ENCODE measurements at places on chromosomes 13 and 19.

GRCh38 chr19:12841094-12841493, 2.8 kb downstream of the MAST1 start:
- DNase-seq: no peak

- no peak for DNase-seq
Observed at GRCh38 chr13:103762523-103762922, 696.3 kb upstream of the SLC10A2 start.

DNA sequence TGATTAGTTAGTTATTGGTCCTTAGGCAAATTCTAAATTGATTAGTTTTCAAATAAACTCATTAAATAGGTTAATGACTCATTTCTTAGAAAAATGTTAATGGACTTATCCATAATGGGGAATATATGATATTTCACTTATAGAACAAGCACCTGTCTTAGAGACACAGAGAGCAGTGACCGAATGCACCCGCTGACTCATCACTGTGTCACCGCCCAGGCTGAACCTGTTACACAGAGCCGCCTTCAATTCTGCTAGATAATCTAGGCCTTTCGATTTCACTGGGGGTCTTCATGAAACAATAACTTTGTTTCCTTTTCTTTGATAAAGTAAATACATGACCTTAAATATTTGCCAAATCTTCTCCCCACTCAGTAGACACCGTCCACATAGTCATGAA, 13.1 kb downstream of the IRS2 start:
- DNase-seq: no peak

- DNase-seq: peak; percentile 68
Observed at GRCh38 chr13:50401049-50401505, 385.8 kb downstream of the KCNRG start.

DNA sequence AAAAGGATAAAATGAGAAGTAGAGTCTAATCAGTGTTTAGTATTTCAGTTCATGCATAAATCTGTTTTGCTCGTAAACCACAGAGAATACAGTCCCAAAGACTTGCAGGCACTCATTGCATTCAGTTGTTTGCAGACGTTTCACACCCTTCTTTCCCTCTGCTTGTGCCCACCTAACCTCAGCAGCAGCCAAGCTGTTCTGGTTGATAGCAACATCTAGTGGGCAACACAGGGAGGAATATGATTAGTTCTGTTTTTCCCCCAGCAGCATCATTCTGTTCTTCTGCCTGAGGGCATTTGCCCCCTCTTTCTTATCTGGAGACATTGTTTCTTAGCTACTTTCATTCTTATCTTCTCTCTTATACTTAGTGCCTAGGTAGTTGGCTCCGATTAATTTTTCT, 135.6 kb downstream of the PAN3 start:
- no peak for DNase-seq

- DNase-seq: no peak
Observed at GRCh38 chr13:48615049-48615448, 38.7 kb upstream of the CYSLTR2 start.

DNA sequence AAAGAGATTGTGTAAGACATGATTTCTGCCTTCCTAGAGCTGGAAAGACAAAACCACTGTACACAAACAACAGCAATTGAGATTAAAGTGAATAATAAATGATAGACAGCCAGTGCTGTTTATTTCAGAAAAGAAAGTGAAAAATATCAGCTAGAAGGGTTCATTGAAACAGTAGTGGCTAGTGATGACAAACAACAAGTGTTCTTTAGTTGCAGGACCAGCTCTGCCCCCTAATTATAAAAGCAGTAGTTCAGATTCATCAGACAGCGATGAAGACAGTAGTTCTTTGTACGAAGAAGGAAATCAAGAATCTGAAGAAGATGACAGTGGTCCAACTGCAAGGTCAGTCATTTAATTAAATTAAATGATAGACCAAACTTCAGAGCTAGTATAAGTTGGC, 14.8 kb downstream of the GPALPP1 start:
- no peak for DNase-seq

DNA sequence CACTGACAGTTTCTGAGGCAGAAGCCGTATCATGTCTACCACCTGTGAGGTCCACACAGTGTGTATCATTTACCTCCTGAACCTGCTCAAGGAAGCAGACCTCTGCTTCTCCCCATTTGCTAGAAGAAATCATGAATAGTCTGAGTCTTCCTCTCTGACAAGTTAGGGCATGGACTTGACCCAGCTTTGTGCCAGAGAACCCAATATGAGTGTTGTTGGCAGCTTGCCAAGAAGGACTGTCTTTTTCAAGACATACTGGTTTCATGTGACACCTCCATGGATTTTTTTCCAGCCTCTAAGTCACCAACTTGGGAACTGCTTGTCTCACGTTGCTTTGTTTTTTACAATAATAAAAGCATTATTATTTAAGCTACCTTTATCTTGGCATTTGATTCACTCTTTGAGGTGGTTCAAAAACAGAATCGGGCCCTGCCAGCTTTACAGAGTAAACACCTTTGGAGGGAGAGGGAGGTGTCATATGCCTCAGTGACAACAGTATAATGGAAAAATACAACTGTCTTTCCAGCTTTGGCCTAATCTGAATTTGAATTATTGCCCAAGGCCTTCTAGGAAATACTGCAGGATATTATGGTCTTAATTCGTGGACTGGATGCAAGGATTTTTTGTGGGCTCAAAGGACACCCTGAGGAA, 9.6 kb downstream of the ZNF211 start:
- DNase-seq: no peak

DNA sequence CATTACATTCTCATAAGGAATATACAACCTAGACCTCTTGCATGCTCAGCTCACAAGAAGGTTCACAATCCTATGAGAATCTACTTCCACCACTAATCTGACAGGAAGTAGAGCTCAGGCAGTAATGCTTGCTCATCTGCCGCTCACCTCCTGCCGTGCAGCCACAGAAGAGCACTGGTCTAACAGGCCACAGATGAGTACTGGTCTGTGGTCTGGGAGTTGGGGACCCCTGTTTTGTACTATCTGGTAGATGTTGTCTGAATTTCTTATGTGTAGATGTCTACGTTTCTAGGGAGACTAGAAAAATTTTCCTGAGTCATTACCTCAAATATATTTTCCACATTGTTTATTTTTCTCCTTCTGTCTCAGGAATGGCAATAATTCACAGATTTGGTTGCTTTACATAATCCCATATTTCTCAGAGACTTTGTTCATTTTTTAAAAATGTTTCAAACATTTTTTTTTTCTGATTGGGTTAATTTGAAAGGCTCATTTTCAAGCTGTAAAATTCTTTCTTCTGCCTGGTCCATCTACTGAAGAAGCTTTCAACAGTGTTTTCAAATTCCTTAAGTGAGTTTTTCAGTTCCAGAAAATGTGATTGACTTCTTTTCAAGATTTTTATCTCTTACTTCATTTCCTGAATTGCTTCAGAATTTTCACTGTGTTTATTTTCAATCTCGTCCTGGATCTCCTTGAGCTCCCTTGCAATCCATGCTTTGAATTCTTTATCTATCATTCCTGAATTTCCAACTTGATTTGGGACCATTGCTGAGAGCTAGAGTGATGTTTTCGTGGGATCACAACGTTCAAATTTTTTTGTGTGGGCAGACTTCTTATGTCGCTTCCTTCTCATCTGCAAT, 1322.2 kb downstream of the PCDH9 start:
- DNase-seq: no peak

GRCh38 chr13:113650731-113651148, 7.3 kb downstream of the ATP4B start:
- DNase-seq: no peak

DNA sequence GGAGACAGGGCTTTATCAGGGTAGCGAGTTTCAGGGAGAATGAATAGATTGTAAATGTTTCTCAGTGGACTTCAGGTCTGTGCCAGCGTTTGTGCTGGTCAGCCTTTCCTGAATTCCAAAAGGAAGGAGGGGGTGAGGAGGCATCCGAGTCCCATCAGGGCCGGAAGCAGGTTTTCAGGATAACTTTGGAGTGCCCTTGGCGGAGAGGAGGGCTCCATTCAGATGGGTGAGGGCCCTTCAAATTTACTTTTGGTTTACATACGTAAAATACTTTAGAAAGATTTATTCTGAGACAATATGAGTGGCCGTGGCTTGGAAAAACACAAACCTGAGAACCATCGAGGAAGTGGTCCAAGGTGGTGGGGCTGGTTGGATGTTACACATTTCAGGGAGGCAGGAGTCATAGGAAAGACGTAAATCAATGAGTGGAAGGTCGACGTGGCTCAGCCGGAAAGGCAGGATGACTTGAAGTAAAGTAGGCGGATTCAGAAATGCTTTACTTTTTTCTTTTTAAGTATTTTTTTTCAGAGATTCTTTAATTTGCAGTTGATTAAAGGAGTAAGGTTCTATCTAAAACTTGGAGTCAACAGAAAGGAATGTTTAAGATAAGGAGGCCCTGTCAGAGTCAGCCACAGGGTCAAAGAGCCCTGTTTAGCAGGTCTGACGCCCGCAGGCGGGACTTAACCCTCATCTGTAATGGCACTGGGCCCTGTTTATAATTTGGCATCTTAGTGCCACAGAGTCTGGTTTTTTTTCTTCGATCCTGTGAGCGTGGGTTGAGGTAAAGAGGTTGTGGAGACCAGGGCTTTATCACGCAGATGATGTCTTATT, 32.8 kb downstream of the ATP11A start:
- DNase-seq: peak; percentile 21

GRCh38 chr13:50509771-50510441, 333.6 kb downstream of the DLEU7 start:
- no peak for DNase-seq

GRCh38 chr19:1470305-1471009, 8.6 kb downstream of the C19orf25 start:
- DNase-seq: no peak

- DNase-seq: no peak
Observed at GRCh38 chr19:42198676-42199439, 18.6 kb downstream of the DEDD2 start.

GRCh38 chr13:35483761-35484160, 7.3 kb upstream of the MAB21L1 start:
- DNase-seq: no peak

GRCh38 chr13:114119196-114119595, 13.2 kb downstream of the RASA3 start:
- peak; percentile 89 for DNase-seq

DNA sequence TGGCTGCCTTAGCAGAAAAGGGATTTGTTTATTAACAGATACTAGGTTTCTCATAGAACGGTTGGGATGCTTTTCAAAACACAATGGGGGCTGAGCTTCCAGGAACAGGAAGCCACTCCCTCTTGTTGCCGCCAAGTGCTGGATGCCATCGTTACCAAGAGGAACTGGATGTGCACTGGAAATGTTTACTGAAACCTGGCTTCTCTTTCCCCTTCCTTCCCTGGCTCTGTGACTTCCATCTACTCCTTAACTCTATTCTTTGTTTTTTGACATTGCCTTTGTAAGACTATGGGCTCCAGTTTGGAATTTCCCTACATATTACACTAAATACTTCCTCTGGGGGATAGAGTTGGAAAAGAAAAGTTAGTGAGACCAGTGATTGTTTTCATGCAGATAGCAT, 11.7 kb upstream of the KL start:
- no peak for DNase-seq

GRCh38 chr13:97935071-97935470, 18.4 kb upstream of the IPO5 start:
- no peak for DNase-seq

- no peak for DNase-seq
Observed at GRCh38 chr19:16773259-16773658, 53.6 kb downstream of the NWD1 start.

DNA sequence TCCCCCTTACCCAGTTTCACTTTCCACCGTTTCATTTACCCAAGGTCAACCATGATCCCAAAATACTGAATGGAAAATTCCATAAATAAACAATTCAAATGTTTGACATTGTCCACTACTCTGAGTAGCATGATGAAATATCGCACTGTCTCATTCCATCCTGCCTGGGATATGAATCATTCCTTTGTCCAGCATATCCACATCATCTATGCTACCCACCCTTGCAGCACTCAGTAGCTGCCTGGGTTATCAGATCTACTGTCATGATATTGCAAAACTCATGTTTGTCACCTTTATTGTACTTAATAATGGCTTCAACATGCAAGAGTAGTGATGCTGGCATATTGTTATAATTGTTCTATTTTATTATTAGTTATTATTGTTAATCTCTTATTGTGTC, 263.9 kb upstream of the NBEA start:
- peak; percentile 5 for DNase-seq

GRCh38 chr19:29879655-29879974, 62.4 kb upstream of the URI1 start:
- no peak for DNase-seq

- no peak for DNase-seq
Observed at GRCh38 chr19:18662972-18663732, 20.3 kb upstream of the CRTC1 start.

- no peak for DNase-seq
Observed at GRCh38 chr13:20272588-20273171, 40.6 kb upstream of the GJB6 start.

DNA sequence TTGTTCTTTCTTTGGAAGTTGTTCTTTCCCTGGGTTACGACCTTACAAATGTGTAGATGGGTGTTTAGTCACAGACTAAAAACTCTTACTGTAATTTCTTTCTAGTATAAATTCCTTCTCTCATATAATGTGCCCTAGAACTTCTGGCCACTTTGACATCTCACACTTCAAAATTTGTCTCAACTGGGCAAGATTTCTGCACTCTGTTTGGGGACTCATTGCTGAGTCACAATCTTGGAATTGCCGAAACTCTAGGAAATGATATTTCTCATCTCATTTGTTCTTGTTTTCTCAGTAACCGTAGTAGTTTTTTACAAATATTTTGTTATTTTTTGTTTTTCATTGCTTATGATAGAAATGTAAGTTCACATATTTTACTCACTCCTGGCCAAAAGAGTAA, 2523.2 kb upstream of the PCDH20 start:
- no peak for DNase-seq

GRCh38 chr19:17727843-17728242, 8.6 kb downstream of the MAP1S start:
- DNase-seq: no peak

- DNase-seq: no peak
Observed at GRCh38 chr19:42370068-42370520, 20.0 kb downstream of the CNFN start.

DNA sequence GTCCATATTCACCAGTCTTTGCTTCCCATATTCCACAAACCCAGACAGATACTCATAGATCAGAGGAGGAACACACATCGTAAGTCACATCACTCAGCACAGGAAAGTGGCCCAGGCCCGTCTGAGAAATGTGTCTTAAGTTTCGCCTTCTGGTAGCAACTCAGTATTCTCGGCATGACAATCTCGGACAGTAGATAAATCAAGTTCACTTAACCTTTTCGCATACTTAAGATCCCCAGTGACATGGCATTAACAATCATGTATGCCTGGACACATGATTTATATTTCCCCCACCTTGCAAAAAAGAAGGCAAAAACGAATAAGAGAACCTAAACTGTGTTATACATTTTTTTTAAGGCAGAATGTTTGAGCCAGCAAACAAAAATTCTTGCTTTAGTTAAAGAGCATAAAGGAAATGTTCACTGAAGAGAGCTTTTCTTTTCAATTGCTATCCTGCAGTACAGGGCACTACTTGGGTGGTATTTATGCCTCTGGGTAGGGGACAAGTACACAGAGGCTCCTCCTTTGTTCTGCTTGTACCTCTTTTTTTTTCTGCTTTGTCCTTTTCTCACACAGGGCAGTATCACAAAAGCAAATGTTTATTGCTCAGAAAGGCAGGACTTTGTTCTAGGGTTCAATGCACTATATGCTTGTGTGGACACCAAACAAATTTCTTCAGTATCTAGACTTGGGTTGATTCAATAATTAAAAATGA, 360.6 kb downstream of the TDRD3 start:
- DNase-seq: no peak

- DNase-seq: peak; percentile 94
Observed at GRCh38 chr13:40031031-40031430, 375.6 kb downstream of the COG6 start.

- no peak for DNase-seq
Observed at GRCh38 chr19:1231729-1232637, 5.8 kb downstream of the CBARP start.

GRCh38 chr19:18160493-18160970, 7.6 kb downstream of the PIK3R2 start:
- DNase-seq: no peak
